ENCODE measurements at places on chromosomes 1 and 21. TPM values are rescaled to one million over a fixed set of nuclear protein-coding genes. Genes with fewer than 3 reads are reported as not detected.

- no peak for DNase-seq
These were observed 217.9 kb downstream of the RHOU start for GRCh38 chr1:228953207-228953606.

- DNase-seq = no peak
These were observed 18.4 kb upstream of the CLSTN1 start for GRCh38 chr1:9842073-9842711.

- no peak for DNase-seq
These were observed 631 bp upstream of the KRTAP10-9 start for GRCh38 chr21:44626262-44626661.

DNA sequence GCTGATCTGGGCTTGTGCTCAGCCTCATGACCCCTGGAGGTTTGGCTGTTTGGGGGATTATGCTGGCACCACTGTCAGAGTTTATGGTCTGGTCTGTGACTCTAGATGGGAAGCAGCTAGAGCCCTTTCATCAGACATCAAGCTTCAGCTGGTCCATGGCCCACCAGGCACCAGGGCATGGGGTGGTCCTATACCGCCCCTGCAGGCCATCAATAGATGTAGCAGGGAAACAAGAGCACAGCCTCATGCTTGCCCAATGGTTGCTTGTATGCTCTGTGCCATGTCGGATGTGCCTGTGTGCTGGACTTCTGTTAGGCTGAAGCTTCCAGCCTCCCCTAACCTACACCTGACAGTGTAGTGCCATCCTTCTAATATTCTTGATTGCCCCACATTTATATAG, 71.1 kb upstream of the CD34 start:
- no peak for DNase-seq

- DNase-seq = no peak
These were observed 31.4 kb downstream of the KCND3 start for GRCh38 chr1:111958075-111958474.

DNA sequence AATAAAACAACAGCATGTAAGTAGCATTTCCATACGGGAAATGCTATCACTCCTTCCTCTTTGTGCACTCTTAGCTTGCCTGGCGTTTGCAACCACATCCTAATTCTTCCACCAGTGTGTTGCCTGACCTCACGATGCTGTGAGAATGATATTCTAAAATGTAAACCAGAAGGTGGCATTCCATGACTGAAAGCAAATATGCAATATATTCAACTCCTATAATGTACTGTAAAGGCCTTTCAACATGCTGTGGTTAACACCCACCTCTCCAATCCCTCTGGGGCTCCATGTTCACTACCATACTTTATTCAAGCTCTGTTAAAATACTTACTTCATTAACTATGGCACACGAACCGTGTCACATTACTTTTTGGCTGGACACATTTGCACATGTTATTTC, 420.6 kb upstream of the DEPDC1 start:
- DNase-seq = no peak

DNA sequence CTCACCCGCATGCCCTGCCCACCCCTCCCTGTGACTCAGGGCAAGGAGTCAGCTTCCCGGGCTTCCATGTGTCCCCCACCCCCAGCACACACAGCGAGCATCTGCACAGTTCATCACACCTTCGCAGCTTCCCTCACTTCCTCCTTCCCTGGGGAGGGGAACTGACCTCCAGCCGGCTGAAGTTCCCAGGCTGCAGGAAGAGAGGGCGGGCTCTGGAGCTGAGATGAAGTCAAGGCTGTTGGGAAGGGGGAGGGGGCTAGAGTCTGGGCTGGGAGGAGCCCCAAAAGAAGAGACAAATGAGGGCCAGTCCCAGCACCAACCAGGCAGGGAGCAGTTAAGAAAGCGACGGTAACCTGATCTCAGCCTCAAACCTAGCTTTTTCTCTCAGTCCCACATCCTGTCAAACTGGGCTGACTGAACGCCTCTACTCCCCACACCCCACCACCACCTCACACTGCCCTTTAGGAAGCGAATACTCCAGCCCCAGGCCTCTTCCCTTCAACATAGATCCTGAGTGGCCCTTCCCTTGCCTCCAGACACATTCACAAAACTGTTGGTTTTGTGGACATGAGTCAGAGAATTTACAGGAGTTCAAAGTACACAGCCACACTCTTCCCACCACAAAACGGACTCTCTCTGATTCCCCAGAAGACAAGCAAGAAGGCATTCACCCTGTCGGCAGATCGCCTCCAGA, 1.8 kb downstream of the RHOC start:
- peak; percentile 95 for DNase-seq

DNA sequence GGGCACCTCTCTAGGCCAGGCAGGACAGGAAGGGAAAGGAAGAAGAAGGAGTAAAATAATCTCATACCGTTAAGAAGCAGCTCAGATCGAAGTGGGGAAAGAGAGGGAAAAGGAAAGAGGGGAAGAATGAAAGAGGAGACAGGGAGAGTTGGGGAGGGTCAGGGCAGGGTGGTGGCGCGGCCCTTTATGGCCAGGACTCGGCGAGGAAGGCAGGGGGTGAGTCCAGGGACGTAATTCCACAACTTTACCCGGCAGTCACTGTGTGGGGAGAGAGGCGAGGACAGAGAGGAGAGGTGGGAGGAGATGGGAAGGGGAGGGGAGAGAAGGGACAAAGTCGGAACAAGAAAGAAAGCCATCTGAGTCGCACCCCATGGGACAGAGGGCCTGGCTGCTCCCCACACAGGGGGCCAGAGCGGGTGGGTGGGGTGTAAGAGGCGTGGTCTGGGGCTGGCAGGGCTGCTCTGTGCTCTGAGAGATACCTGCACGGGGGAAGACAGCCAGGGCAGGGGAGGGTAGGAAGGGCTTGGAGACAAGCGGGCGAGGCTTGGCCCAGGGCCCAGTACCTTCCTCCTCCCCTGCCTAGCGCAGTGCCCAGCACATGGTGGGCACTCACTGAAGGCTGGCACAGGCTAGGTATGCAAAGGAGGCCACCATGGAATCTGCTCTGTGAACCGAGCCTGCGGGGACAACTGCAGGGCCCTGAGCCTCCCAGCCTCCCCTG, 49.4 kb downstream of the KIF21B start:
- no peak for DNase-seq

- DNase-seq = no peak
These were observed 8.3 kb downstream of the RHOC start for GRCh38 chr1:112698366-112699310.

DNA sequence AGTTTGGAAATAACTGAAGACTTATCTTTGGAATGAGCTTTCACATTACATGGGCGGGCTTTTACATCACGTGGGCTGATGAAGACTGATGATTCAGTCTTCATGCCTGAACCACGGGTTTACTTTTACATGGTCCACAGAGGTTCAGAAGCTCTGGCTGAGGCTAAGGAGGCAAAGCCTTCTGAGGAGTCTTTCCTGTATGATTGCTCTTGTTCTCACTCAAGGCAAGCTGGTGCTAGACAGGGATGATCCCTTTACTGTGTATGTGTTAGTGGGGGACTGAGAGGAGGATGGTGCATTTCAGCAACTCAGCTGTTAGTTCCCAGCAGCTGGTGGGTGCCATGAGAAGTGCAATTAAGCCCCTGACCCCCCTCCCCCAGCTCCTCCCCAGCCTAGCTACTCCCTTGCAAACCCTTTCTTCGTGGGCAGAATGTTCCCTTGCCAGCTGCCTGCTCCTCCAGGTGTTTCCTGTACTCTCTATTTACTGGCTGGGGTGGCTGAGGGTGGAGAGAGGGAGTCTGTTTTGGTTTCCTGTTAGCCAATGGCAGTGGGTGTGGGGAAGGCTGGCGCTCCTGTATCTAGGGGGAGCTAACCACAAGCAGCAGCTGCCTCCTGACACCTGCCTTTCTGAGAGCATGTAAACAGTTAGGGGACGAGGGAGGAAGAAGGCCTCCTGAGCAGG, 15.4 kb downstream of the BTG2 start:
- peak; percentile 35 for DNase-seq

The BACH1 gene
- 47.3 TPM for total RNA-seq

The PDPN gene
- total RNA-seq = not detected

The TBX15 gene
- total RNA-seq = 4.7 TPM

The PLCH2 gene
- total RNA-seq = not detected

The GUCA2A gene
- total RNA-seq = not detected

Measured in HFFc6 (cell line).